Glutamatergic neuron (in vitro differentiated cells): ENCODE measurements at places on chromosomes 3 and 15.

GRCh38 chr3:59117396-59117795 is 67.6 kb upstream of the CFAP20DC start:
- no peak for DNase-seq

DNA sequence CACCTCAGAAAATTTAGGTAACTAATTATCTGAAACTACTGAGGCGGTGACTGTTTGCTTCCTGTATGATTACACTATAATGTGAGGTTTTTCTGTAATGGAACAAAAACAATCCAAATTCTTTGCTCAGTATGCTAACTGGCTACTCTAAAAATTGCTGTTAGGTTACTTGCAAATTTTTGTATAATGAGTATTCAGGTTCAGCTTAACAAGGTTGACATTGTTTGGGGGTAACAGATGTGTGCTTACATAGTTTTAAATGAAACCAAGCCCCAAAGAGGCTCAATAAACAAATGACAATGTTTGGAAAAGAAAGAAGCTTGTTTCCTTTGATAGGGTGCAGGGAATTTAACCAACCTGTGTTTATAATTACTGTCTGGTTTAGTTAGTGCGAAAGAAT is 414.5 kb upstream of the MDFIC2 start:
- no peak for DNase-seq

DNA sequence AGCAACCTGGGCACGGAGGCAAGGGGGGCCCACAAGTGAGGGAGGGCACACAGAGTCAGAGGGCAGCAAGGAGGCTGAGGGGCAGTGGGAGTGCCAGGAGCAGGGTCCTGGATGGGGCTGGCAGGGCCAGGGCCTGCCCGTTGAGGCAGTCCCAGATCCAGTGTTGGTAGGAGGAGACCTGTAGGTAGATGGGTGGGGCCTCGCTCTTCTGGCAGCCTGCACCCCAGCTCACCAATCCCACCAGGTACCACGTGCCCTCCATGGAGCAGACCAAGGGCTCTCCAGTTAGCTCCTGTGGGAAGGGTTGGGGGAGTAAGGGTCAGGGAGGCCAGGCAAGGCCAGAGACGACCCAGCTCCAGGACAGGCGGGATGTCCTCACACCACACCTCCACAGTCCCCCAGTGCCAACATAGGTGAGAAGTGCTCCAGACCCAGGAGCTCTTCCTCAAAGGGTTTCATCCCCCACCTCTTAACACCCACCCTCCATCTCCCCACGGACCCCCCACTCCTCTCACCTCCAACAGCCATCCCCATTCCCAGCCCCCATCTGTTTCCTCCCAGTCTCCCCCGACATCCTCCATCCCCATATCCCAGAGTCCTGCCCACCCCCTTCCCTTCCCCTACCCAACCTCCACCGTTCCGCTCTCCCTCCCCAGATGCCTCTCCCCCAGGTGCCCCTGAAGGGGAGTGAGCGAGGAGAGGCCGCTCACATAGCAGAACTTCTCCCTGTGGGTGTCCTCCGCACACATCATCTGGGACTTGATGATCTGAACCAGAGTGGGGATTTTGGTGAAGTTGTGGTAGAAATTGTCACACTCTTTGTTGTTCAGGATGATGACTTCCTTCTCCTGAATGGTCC is 5.2 kb downstream of the PRSS50 start:
- DNase-seq, result no peak

DNA sequence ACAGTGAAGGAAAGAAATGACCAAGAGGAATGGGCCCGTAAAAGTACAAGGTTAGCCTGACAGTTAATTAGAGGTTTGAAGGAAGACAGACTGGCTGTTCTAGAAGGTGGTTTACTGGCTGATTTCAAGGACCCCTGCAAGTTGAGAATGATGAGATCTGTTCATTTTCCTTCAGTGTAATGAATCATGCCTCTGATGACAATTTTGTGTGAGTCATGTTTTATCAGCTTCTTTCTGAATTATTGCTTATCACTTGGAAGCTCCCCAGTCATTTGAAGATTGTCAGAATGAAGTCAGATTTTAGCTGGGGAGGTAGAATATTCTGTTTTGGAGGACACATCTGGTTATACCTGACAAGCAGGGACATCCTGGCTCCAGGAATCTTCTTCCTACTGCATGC is 50.6 kb downstream of the DRD3 start:
- no peak for DNase-seq

GRCh38 chr3:9917820-9918219 is 922 bp downstream of the IL17RC start:
- no peak for DNase-seq

GRCh38 chr3:191296041-191296541 is 33.1 kb upstream of the CCDC50 start:
- no peak for DNase-seq

DNA sequence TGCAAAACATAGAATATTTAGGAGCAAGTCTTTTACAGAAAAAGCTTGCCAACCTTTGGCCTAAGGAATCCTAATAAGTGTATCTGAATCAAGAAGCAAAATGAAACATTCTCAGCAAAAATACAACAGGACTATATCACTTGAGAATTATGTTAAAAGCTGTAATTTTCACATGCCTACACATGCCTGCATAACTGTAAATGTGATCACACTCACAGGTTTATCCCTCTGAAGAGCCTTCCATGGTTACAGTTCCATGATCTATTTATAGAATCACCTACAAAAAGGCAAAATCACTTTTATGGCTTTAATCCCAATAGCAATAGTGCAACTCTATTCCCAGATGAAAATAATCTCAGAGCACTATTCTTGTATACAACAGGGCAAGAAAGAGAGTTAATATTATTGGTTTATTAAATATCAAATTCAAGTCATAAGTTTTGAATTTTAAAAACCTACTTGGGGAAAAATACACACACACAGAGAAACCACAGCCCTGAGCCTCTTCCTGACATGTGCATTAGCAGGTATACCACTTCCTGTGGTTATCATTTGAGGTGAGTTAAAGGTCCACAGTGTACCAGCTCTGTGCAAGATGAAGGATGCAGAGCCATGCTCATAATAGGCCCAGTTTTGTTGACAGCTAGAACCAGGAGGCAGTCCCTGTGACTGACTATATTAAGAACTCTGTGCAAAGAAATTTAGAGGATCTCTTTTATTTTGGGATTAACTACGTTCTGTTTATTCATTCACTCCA is 252.5 kb upstream of the TGFBR2 start:
- DNase-seq, result no peak

DNA sequence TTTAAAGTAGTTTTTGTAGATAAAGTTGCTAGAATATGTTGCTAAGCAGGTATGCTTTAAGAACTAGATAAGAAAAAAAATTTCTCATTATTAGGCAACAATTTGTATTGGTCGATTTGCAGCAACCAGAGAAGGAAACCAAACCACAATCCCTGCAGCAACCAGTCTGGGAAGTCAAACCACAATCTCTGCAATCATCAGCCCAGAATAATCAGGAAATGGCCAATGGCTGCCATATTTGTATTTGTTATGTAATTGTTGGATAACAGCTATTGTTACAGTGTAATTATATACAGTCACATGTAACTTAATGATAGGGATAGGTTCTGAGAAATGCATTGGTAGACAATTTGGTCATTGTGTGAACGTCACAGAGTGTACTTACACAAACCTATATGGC is 23.6 kb downstream of the STXBP5L start:
- no peak for DNase-seq

- no peak for DNase-seq
These were observed 903.6 kb downstream of the DIPK2A start for GRCh38 chr3:144875211-144875610.

DNA sequence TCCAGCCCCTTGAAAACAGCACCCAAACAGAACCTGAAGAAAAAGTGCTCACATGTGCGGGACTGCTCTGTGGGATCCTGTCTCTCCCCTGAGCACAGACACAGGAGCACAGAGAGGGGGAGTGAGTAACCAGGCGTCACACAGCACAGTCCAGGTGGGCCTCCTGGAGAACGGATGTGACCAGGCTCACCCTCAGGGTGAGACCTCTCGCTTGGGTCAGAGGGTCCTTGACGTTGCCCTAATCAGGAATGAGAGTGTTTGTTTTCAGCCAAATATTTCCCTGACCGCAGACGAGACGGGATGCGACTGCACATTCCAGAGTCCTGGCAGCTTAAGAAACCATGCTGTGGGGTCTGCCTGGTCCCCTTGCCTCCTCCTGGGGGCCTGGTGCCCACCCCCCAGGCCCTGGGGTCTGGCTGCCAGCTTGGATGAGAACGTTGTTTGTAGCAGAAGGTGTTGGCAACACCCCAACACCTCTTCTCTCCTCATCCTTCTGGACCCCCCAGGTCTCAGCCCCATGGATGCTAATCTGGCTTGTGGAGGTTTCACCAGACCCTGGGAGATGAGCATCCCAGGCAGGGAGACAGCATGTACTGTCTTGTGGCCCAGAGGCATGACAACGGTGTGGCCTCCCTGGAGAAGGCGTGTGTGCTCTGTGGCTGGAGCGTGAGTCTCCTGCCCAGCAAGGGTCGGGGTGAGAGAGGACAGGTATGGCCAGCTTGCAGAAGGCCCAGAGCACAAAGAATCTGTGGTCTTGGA is 42.1 kb upstream of the SLC6A6 start:
- no peak for DNase-seq

DNA sequence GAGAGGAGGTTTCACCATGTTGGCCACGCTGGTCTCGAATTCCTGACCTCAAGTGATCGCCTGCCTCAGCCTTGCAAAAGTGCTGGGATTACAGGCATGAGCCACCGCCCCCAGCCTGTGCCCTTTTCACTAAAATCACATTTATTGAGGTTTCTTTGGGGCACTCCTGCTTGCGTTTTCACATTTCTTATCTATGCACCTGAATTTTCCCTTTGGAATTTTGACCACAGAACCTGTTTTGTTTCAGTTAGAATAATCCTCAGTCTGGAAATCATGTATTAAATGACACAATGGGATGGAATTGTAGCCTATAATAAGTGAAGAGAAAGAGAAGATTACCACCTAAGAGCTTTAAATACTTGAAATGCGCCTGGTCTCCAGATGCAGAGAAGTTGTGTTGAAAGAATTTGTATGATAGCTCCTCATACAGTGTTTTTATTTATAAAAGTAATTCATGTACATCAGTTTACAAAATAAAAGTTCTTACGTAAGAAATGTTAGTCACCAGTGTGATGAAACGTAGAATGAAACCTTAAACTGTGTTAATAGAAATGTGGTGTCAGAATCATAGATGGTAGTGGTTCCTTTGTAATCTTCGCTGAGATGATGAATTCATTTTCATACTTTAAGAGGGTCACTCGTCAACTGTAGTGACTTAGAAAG is 107.0 kb downstream of the TCF12 start:
- no peak for DNase-seq

- no peak for DNase-seq
These were observed 71.4 kb upstream of the PCSK6 start for GRCh38 chr15:101560722-101561583.

DNA sequence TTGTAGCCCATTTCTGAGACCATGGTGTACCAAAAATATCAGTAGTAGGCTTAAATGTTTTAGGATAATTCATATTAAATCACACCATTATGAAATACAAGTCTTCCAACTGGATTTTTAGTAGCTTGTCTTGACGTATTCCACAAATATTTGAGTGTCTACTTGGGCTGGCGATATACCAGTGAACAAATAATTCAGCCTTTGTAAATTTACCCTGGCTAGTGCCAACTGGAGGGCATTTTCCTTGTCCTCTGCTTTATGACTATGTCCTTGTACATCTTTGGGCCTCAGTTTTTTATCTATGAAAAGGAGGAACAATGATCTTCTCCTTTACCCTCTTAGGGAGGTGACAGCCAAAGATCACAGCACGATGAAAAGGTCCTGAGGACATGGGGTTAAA is 114.8 kb downstream of the FRMD4B start:
- DNase-seq, result no peak

DNA sequence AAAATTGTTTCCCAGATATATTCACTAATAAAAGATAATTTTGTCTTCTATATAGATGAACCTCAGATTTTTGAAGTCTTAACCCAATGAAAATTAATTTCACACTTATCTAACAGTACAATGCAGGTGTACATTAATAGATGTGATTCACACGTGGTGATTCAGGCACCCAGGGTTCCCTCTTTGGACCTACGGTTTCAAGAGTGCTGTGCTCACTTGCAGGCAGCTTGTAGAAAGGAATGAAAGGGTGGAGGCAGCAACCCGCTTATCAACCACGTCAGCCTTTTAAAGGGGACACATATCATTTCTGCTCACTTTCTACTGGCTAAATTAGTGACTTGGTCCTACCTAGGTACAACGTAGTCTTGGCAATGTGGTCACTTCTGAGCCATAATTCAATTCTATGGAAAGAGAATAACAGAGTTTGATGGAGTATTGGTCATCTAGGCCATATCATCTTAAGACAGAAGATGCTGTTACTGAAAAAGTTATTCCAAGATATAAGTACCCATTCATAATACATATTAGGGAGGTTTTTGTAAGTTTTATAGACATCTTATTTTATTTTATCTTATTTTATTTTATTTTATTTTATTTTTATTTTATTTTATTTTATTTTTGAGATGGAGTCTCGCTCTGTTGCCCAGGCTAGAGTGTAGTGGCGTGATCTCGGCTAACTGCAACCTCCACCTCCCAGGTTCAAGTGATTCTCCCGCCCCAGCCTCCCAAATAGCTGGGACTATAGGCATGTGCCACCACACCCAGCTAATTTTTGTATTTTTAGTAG is 37.9 kb downstream of the ACP3 start:
- no peak for DNase-seq

GRCh38 chr15:91476861-91477260 is 376.6 kb upstream of the SLCO3A1 start:
- no peak for DNase-seq

- no peak for DNase-seq
These were observed 21.5 kb downstream of the MRPS25 start for GRCh38 chr3:15043408-15044171.

- no peak for DNase-seq
These were observed 8.1 kb downstream of the CISH start for GRCh38 chr3:50603261-50604109.

GRCh38 chr3:153818338-153818737 is 302.9 kb upstream of the ARHGEF26 start:
- no peak for DNase-seq

DNA sequence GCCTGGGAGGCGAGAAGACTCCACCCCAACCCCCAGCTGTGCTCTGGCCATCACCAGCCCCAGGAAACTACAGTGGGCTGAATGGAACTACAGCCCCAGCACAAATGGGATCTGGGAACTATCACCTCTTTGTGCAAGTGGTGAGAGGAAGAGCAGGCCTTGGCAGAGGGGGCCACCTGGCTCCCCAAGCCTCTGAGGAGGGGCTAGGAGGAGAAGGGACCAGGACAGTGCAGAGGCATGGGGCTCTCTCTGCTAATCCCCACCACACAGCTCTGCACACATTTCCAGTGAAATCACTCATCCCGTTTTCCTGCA is 31.6 kb downstream of the KY start:
- DNase-seq, result no peak
